ENCODE measurements at places on chromosomes 5 and 9.

DNA sequence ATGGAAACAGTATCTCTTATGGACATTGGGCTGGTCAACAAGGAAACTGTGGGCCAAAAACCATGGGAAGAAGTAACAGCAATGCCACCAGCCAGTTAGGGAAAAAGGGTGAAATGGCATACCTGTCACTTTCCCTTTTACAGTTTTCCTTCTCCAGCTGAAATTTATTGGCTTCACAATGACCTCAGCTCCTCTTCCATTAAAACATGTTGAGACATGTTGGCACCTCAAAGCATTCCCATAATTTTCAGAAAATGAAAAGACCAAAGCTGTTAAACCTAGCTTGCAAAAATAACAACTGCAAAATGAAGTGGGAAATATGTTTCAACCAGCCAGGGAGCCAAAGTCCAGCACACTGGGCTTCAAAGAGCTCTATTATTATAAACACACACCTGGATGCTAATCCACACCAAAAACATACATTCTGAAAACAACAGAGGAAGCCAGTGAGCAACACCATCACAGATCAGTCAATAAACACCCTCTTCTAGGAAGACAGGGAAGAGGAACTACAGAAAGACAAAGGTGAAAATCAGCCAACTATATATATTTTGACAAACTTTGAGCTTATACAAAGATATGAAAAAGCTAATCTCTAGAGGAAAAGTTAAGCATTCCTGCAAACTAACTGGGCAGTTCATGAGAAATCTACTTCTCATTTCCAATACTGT lies 78.4 kb upstream of the PTGER4 start:
- H3K27ac ChIP-seq: no peak overlapping the region
- peaks cover 19% of the 10 kb centered on the region for H3K4me1 ChIP-seq
- no peak for DNase-seq

- H3K4me1 ChIP-seq: no peaks in the 10 kb centered on the region
- no peak overlapping the region for H3K4me3 ChIP-seq
- no peak overlapping the region for H3K27ac ChIP-seq
- no peak for DNase-seq
Measured at GRCh38 chr9:68747043-68747533, 42.0 kb downstream of the PIP5K1B start.

DNA sequence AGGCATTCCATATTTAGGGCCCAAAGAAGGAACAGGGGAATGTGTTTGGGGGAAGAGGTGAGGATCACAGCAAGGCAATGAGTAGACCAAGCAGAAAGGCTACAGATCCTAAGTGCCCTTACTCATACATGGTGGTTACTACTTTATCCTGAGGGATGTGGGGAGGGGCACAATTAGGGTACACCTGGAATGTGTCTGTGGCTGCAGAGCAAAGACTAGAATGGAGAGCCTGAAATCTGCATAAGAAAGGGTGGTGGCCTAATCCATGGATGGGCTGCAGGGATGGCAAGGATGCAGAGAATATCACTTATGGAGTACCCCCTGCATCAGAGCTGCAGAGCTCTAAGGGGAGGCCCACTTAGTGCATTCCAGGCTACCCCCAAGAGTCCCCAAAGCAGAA lies 352.6 kb upstream of the TRPC7 start:
- no peaks in the 10 kb centered on the region for H3K36me3 ChIP-seq
- no peak for DNase-seq
- H3K4me3 ChIP-seq: no peak overlapping the region
- no peak overlapping the region for H3K27ac ChIP-seq
- H3K27me3 ChIP-seq: no peaks in the 10 kb centered on the region

GRCh38 chr5:15191012-15191411 lies 309.0 kb upstream of the FBXL7 start:
- H3K27me3 ChIP-seq: no peaks in the 10 kb centered on the region
- H3K36me3 ChIP-seq: no peaks in the 10 kb centered on the region
- no peak overlapping the region for H3K4me3 ChIP-seq
- no peaks in the 10 kb centered on the region for H3K4me1 ChIP-seq
- no peak for DNase-seq

- no peaks in the 10 kb centered on the region for H3K36me3 ChIP-seq
- DNase-seq: no peak
- H3K4me3 ChIP-seq: no peak overlapping the region
Measured at GRCh38 chr5:60335913-60336312, 364.1 kb downstream of the DEPDC1B start.

DNA sequence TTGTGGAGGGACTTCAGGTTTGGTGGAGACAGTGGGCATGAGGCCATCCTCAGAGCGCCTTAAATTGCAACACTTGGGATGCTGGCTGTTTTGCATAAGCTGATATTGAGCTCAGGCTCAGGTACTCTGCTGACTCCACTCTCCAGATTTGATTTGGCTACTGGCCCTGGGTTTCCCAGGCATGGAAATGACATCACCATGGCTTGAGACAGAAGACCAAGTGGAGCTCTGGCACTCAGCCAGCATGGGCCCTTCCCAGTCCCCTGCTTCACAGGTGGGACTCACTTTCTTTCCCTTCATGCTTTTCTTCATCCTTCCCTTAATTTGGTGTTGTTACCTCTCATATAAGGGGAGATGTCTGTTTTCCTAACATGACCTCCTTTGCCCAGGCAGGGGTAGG lies 72.0 kb upstream of the IL12B start:
- H3K27ac ChIP-seq: no peak overlapping the region
- no peaks in the 10 kb centered on the region for H3K36me3 ChIP-seq
- no peaks in the 10 kb centered on the region for H3K27me3 ChIP-seq
- no peak for DNase-seq

- H3K36me3 ChIP-seq: peaks cover 54% of the 10 kb centered on the region
- no peak overlapping the region for H3K4me3 ChIP-seq
- peaks cover 2% of the 10 kb centered on the region for H3K4me1 ChIP-seq
- H3K27ac ChIP-seq: no peak overlapping the region
- DNase-seq: no peak
Measured at GRCh38 chr9:33465096-33465495, 8.6 kb downstream of the NOL6 start.

GRCh38 chr5:142012186-142012785 lies 541 bp downstream of the GNPDA1 start:
- H3K36me3 ChIP-seq: peaks cover 10% of the 10 kb centered on the region
- peak overlapping the region; percentile 59 for H3K27ac ChIP-seq
- H3K27me3 ChIP-seq: no peaks in the 10 kb centered on the region
- DNase-seq: no peak

DNA sequence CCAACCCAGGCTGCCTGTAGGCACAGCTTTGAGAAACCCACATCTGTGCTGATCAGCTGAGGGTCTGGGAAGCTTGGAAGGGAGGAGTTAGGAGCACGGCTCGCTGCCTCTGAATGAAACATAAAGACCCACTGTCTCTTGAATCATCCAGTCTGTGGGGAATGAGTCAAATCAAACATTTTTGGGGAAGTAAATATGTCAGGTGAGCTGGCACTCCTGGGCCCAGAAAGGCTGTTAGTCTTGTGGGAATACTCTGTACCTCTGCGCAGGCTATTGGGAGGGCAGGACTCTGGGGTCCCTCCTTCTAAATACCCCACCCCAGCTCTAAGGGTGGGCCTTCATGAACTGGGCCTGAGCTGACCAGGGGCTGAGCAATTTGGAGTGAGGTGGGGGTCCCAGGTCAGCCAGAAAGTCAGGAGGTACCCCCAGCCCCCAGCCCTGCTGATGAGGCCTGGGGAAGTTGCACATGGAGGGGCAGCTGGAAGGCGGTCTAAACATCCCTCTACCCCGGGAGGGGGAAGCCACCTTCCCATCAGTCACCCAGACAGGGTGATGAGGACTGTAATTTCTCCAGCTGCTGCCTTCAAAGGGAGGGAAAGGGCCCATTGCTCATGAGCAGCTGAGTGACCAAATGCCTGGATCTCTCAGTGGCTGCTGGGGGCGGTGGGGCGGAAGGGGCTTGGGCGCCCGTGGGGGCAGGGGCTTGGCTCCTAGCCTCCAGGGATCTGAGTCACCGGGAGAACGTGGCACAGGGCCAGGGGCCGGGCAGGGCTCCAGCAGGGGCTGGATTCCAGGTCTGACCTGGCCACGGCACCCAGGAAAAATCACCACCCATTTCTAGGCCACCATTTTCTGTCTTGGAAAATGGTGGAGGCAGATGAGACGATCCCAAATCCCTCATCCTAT lies 10.8 kb downstream of the FIBCD1 start:
- no peak overlapping the region for H3K27ac ChIP-seq
- no peak overlapping the region for H3K4me3 ChIP-seq

Data from effector memory CD8-positive, alpha-beta T cell (primary cell).